Activated CD4-positive, alpha-beta memory T cell treated with anti-CD3 and anti-CD28 coated beads, Interleukin-2, amount 10 ng/mL, durations not matched to agents 7 days and 5 days (primary cell): ENCODE measurements at places on chromosomes 16 and 17.

DNA sequence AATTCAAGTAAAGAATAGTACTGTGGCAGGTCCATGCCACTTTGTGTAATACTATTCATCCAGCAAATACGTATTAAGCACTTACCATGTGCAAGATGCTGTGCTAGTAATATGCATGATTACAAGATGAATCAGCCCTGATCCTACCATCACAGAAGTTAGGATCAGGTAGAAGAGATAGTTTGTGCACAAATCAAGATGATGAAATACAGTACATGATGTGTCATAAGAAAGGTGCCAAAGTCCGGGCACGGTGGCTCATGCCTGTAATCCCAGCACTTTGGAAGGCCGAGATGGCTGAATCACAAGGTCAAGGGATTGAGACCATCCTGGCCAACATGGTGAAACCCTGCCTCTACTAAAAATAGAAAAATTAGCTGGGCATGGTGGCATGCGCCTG lies 10.9 kb downstream of the COG4 start:
- no peak for DNase-seq

DNA sequence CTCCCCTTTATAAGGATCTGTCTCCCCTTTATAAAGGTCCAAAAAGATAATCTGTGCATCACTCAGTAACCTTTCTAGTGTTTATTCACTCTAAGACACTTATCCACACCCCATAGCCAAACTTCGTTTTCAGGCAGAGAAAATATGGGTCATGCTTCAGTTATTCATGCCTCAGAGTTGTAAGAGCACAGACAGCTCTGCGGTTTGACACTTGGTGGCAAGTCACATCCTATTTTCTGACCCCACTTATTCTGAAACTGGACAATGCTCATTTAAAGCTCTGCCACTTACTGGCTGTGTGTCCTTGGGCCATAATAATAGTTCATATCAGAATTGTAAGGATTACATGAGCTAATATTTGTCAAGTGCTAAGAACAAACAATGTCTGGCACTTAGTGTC lies 2.0 kb upstream of the KRTAP2-1 start:
- no peak for DNase-seq

DNA sequence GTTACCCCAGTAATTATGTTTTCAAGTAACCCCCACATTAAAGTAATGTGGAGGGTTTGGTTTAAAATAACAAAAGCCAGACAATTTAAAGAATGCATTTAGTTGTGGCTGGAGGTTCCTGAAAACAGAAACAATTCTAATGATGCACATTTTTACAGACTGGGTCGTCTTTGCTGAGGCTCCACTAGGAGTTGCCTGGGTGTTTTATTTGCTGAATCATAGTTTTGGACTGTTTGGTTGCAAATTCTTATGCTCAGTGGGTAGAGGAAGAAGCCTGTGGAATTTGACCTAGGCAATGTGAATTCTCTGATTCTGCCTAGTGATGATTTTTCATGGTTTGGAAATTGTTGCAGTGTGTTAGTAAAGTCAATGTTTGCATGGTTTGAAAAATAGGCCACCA lies 16.3 kb downstream of the SHISA9 start:
- DNase-seq: no peak

GRCh38 chr16:4698321-4699045 lies 5.1 kb downstream of the NUDT16L1 start:
- DNase-seq: no peak

DNA sequence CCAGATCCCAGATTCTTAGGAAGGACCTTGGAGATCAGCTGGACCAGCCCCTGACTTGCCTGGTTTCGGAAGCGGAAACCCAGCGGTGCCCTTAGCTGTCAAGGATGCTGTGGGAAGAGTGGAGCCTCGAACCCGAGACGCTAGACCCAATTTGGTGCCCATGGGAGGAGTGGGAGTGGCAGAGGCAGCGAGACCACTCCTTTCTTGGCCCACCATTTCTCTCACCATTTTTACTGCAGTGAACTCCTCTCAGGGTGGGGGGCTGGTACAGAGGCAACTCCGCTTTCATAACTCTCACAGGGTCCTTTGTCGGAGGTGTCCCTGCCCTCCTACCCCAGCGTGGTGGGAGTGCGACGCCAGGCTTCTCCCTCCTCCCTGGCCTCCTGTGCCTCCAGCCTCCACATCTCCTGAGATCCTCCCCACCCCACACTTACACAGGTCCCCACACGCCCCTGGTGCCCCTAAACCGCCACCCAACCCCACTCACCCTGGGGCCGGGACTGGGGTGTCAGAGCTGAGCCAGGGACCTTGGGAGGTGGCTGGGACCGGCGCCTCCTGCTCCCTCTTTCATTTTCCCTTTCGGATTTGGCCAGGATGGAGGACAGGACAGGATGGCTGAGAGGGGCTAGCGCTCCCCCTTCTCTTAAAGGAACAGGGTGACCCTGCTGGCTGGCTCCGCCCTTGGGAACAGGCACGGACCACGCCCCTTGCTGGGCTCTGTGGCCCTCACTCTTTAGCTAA lies at the start of gene GJD3:
GJD3 (minus strand) TSS at position 617 of the 741 bp plus-strand sequence. CDS start 922 bp downstream, outside the sequence.
- DNase-seq: no peak

DNA sequence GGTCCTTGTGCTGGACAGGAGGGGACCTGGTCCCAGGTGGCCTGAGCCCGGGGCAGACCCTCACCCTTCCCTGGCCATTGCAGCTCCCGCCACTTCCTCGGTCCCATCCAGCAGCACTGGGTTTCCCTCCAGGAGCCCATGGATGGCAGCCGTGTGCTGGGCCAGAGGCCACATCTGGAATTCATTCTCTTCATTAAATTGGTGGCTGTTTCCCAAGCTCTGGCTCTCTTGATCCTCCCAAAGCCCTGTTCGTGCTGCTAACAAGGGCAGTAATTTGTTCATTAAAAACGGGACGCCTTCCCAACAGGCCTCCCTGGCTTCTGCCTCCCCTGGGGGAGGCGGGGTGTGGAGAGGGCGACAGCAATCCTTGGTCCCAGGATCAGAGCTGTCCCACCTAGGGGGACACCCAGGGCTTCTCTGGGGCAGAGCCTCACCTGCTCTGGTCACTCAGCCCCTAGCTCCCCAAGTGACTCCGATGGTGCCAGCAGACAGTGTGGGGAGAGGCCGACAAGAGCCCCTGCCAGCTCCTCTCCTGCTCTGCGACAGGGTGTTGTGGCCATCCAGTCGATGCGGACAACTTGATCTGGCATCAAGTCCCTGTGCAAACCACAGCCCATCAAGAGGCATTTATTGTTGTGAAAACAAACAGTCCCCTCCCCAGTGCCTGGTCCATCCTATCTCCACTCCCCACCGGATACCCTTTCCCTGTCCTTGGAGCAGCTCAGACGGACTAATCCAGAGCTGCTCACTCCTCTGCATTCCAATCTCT lies 44.0 kb downstream of the SDK2 start:
- no peak for DNase-seq

DNA sequence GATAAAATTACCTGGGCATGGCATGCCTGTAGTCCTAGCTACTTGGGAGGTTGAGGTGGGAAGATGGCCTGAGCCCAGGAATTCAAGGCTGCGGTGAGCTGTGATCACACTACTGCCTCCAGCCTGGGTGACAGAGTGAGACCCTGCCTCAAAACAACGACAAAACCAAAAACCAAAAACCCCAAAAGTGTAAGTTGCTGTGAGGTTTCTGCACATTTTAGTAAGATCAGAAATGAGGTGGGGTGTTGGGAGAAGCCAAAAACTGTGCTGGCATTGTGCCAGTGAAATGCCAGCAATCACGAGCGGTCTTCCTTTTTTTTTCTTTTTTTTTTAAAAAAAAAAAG lies 114.6 kb downstream of the PITPNC1 start:
- DNase-seq: no peak

DNA sequence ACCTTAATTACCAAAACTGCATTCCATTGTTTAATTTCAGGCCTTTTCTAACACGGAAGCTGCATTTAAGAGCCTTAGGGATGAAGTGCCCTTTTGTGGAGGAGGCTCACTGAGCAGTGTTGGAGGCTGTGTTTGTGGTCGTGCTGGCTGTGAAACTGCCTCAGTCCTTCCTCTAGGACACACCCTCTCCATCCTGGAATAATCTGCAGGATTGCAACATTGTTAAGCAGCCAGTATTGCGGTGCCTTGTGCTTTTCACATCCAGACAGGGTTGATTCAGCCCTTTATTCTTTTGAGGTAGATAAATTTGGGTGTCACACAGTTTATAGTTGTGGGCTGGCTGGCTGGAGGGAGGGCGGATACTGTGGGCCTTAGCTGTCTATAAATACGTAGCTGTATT lies 141.6 kb downstream of the CDRT15L2 start:
- DNase-seq: no peak

- DNase-seq: no peak
Observed at GRCh38 chr16:84426804-84427203, 58.5 kb downstream of the ATP2C2 start.

- DNase-seq: no peak
Observed at GRCh38 chr17:64596439-64596838, 65.7 kb downstream of the SMURF2 start.

- no peak for DNase-seq
Observed at GRCh38 chr16:49986351-49987124, 38.5 kb upstream of the CNEP1R1 start.

DNA sequence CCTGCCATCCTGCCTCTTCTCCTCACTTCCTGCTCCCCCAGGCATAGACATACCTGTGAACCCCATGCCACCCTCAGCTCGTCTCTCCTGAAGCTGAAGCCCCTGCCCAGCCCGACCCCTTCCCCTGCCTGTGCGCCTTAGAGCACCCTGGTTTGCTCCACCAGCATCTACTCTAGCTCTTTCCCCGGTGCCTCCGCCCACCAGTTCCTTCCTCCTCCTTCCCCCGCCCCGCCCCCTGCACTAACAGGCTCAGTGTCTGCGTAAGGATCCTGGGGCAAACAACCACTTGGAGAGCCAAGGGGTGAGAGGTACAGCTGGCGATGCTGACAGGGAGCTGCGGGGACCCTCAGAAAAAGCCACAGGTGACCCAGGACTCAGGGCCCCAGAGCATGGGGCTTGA lies 1.9 kb downstream of the GPR142 start:
- peak; percentile 76 for DNase-seq

- DNase-seq: peak; percentile 94
Observed at GRCh38 chr16:57984443-57985203, 13.7 kb upstream of the CNGB1 start.

- DNase-seq: no peak
Observed at GRCh38 chr17:12136243-12136642, 115.6 kb downstream of the MAP2K4 start.

DNA sequence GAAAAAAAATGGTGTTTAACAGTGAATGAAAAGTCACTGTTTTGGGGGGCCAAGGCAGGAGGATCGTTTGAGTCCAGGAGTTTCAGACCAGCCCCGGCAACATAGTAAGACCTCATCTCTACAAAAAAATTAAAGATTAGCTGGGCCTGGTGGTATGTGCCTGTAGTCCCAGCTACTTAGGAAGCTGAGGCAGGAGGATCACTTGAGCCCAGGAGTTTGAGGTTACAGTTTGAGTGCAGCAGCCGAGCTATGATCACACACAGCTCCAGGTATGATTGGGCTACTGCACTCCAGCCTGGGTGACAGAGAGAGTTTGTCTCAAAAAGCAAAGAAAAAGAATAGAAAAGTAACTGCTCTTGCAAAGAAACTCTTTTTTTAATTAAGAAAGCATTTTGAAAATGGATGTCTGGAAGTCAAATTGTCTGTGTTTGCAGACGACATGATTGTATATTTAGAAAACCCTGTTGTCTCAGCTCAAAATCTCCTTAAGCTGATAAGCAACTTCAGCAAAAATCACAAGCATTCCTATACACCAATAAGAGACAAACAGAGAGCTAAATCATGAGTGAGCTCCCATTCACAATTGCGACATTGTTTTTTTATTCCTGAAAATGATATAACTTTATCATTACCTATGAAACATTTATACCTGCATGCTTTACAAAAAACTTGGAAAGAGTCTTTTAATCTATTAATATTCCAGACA lies 20.5 kb upstream of the CPD start:
- DNase-seq: no peak

GRCh38 chr16:72511171-72511570 lies 339.2 kb upstream of the PMFBP1 start:
- no peak for DNase-seq

- DNase-seq: no peak
Observed at GRCh38 chr16:47323241-47323640, 137.6 kb downstream of the ITFG1 start.

DNA sequence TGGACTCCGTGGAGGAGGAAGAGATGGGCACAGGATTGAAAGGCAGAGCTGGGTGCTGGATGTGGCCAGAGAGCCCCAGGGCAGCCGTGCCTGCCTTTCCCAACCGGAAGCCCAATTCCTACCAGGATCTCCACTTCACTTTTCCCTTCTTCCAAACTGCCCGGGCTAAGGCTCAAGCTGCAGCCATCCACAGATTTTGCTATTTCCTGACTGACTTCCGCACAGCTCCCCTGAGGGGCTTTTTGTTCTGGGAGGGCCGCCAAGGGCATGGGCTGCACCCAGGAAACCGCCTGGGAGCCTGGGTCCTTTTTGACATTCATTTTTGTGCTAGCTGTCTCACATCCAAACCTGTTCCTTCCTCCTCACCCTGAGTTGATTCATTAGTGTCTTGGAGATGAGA lies 4.2 kb downstream of the SHISA6 start:
- DNase-seq: no peak

GRCh38 chr16:85979605-85980004 lies 80.6 kb downstream of the IRF8 start:
- DNase-seq: no peak

GRCh38 chr16:11977376-11978041 lies 975 bp downstream of the SNX29 start:
- DNase-seq: no peak

DNA sequence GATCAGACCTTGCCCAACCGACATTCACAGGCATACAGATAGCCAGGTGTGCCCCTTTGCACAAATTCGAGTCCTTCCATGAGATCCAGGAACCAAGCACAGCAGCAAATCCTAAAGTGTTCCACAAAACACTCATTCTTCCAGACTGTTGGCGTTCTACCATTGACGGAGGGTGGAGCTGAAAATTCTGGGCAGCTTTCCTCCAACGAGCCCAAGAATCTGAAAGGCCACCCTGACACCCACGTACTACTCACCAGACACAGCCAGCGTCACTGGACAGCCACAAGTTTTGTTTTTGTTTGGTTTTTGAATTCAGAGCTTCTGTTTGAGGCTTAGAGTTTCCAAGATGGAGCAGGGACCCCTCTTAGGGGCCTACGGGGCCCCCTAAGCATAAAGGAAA lies 83.8 kb downstream of the PMP22 start:
- DNase-seq: no peak

- no peak for DNase-seq
Observed at GRCh38 chr17:6346986-6347385, 87.9 kb downstream of the AIPL1 start.

DNA sequence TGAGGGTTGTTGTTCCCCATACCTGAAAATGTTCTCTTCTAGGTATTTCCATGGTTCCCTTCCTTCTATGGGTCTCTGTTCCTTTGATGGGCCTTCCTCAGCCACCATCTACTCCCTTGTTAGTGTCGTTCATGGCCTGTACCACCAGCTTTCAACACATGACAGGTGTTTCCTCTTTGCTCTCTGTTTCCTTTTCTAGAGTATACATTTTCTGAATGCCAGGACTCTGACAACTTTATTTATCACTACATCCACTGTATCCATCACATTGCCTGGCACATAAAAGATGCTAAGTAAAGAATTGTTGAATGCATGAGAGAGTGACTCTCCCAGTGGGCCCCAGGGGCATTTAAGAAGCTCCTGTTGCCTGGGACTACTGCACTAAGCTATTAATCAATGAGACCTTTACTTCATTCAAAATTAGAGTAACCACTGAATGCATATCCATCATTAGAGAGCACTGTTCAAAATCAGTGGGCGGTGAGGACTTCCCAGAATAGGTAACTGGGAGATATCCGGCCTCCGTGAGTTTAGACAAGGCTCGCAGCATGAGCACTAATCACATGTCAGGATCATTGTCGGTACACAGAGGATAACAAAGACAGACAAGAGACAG lies 255.0 kb downstream of the CBLN1 start:
- no peak for DNase-seq

GRCh38 chr16:22326771-22327445 lies 29.7 kb downstream of the POLR3E start:
- DNase-seq: peak; percentile 13
